T-helper 22 cell (primary cell): ENCODE measurements at places on chromosomes 7 and 10.

DNA sequence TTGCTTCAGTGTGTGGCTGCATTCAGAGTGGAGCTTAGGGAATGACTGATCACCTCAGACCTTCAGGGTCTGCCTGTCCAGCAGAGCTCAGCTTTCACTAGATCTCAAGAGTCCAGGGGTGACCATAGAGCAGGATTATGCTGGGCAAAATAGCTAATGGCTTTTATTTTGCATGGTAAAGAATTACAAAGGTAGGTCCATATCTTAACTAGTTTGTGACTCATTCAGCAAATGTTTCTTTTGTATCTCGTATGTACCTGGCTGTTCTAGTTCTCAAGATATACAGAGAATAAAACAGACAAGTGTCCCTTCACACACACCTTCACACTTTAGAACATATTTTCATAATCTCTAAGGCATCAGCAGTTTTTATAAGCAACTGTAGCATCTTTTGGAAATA, 180.5 kb downstream of the DYNC1I1 start:
- no peak for DNase-seq

DNA sequence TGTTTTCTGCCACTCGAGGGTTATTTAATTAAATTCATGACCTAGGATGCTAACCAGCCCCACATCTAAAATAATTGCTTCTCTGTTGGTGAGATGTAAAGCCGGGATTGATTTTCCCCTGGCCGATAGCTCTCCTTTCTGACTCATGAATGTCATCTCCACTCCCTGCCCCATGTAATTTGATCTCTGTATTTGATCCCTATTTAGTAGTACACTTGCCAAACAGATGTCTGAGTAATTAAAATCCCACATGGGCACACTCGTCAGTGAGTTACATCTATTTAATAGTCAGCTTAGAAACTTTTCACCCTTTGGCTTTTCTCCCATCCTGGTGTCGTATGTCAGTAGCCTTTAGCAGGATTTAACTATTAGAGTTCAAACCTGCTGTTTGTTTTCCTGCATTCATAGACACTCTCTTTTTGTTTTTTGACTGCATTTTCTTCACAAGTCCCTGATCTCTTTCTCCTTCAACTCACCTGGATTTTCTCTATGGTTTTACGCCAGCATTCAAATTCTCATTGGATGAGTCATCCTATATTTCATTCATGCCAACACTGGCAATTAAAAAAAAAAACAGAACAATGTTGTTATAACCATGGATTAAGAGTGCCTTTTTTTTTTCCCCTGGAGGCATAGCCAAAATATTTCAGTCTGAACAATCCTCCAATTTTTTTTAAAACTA, 82.7 kb downstream of the SPAG6 start:
- no peak for DNase-seq

GRCh38 chr7:121388950-121389349, 7.2 kb downstream of the FAM3C start:
- DNase-seq = no peak

DNA sequence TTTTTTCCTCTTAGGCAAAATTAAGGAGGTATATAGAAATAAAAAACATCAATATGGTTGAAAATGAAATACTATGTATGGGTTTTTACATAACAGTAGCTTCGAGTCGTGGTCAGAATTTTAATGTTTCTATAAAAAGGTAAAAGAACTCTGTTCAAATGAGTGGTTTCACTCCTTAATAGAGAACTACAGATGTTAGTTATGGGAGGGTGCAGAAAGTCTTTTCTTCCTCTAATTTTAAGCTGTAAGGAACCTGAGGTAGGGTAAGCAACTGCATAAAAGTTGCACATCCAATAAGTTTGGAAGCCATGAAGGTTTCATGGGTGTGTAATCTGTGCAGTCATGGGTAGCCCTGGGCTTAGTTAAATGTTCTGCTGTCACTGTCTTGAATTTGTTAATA, 141.3 kb downstream of the SUGCT start:
- no peak for DNase-seq

GRCh38 chr7:141198194-141198958, 124.5 kb downstream of the TMEM178B start:
- DNase-seq = no peak

- no peak for DNase-seq
Measured at GRCh38 chr10:68828833-68829232, 1.5 kb downstream of the STOX1 start.

GRCh38 chr10:116355341-116355740, 31.1 kb downstream of the CCDC172 start:
- no peak for DNase-seq

GRCh38 chr7:146355216-146355615, 238.6 kb downstream of the CNTNAP2 start:
- DNase-seq = no peak

- DNase-seq = no peak
Measured at GRCh38 chr10:106913348-106913747, 251.2 kb downstream of the SORCS1 start.

- no peak for DNase-seq
Measured at GRCh38 chr7:113084496-113085172, 2.0 kb downstream of the GPR85 start.

DNA sequence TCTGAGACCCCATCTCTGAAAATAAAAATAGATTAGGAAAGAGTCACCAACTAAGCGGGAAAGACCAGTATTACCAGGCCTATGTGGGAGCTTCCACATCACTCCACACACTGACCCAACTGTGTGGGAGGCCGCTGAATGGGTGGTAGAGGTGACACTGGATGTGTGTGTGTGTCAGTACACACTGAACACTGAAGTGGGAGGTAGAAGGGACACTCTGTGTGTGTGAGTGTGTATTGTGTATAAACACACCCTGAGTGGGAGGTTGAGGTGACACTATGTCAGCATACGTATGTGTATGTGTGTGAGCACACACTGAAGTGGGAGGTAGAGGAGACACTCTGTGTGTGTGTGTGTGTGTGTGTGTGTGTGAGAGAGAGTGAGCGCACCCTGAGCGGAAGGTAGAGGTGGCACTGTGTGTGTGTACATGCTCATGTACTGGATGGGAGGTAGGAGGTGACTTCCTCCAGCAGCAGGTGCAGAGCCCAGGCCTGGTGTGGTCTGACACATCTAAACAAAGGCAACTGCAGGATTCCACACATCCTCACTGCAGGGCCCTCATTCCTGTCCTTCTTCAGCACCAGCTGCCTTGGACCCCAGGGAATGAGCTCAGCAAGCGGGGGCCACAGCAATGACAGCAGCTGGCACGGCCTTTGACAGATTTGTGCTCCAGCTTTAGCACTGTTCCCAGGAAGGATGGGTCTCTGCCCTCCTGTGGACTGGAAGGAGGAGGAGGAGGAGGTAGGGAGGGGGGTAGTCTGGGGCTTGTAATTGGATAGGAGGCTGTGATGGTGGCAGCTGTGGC, 26.5 kb upstream of the RBM20 start:
- no peak for DNase-seq

DNA sequence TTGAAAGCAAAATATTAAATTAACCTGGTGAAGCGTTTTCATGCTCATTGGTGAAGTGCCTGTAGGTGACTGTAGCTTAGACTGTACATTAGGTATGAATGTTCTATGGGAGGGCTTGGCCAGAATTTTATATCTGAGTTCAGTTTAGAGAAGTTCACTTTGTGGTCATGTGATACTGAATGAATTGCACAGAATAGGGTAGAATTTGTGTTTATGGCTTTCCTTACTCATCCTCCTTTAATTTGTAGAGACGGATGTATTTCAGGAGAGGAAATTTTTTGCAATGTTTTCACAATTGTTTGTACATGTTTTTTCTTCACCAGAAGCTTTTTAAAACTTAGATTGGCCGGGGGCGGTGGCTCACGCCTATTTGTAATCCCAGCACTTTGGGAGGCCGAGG, 32.3 kb downstream of the REEP3 start:
- no peak for DNase-seq

- no peak for DNase-seq
Measured at GRCh38 chr10:108260383-108260906, 1095.9 kb upstream of the SORCS1 start.

DNA sequence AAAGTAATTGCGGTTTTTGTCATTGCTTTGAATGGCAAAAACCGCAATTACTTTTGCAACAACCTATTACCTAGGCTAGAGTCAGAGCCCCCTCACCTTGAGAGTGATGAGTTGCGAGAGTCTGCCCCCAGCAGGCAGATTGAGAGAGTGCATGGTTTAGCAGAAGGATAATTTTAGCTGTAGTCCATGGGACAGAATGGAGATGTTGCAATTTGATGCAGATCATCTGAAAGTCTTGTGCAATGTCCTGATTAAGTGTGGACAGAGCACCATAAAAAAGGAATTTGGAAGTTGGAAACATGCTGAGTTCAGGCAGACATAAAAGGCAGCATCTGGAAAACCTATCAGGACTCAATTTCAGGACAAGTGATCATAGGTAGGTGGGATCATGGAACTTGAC, 48.7 kb downstream of the GPR141 start:
- DNase-seq = no peak

DNA sequence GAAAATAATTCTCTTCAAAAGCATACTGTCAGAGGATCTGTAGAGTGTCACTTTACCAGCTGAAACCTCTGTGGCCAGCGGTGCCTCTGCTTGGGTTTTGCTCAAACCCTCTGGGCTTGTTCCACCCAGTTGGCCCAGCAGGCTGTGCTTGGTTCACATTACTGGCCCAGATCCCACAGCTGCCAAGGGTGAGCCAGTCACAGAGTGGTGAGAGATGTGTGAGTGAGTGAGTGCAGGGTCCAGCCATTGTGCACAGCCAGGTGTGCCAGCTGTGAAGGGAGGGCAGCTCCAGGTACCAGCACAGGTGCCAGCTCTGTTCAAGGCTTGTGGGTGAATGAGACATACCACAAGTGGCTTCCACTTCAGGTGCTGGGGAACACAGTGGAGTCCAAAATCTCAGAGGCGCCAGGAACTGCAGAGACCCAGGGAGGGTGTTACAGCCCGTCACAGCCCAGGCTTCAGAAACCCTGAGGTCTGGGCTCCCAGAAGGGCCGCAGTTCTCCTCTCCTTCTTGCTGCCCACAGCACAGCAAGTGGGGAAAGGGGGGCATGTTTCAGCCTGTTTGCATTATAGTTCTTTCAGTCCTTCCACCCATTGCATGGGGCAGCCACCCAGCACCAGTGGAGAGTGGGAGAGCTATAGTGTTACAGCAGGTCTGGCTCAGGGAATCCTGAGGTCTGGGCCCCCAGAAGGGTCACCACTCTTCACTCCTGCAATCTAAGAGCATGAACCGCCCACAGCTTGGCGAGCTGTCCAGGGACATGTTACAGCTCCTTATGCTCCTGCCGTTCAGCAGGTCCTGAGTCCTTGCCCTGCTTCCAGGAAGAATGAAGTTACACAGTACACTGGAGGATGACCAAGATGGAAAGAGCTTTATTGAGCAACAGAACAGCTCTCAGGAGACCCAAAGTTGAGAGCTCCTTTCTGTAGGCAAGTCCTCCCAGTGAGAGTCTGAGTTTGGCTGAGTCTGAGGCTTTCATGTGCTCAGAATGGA, 931.7 kb upstream of the SORCS1 start:
- DNase-seq = no peak

GRCh38 chr10:42952931-42953683, 123.8 kb upstream of the RET start:
- no peak for DNase-seq

DNA sequence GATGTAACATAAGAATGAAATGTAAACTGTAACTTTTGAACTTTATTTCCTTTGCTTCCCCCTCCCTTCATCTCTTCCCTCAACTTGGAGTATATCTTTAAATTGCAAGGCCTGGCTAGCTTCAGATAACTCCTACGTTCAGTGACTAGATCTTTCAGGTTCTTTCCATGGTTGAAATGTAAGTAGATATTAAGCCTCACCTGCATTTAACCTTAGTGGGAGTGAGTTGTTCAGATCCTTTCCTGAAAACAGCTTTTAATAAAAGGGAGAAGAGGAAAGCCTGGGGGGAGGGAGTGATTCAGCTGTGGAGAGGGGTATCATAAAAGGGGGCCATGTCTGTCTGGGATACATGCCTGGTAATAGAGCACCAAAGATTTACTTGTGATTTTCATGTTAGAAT, 19.0 kb upstream of the PRPS1L1 start:
- no peak for DNase-seq

- no peak for DNase-seq
Measured at GRCh38 chr7:16433568-16434122, 12.3 kb upstream of the CRPPA start.

- no peak for DNase-seq
Measured at GRCh38 chr10:77944519-77944918, 18.0 kb upstream of the DLG5 start.

- DNase-seq = no peak
Measured at GRCh38 chr10:100713049-100713858, 32.1 kb upstream of the PAX2 start.

DNA sequence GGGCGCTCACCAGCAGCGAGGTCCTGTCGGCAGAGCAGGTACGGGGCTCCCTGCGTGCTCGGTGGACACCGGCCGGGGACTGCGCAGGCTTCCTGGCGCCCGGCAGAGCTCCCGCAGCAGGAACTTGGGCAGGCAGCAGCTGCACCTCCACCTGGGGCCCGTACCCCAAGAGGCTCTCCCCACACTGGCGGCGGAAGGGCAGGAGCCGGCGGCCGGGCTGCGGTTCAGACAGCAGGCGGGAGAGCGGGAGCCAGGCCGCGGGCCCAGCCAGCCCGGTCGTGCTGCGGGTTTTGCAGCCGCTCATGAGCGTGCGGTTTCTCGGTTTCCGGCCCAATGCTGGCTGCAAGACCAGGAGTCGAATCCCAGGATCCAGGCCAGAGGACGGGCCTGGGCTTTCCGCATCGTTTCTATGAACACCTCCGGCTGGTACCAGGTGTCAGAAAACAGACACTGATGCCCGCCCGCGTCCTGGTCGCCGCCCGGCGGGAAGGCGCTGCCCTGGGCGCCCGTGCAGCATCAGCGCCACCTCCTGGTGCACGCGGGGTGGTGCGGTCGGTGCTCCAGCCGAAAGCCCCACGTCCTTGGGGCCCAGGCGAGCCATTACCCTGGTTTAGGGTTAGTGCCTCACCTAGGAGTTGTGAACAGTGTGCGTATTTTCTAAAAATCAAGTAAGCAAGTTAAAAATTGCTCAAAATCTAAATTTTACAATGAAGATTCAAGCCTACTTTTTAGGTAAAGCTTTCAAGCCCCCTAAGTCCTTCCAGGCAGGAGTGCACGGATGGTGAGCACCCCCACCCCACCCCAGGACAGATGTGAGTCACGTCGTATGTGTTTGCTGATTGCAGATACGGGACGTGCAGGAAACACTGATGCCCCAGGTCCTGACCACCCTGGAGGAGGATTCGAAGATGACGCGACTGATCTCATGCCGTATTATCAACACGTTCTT, 47.4 kb upstream of the PRKAR1B start:
- DNase-seq = peak; percentile 26

GRCh38 chr7:140238778-140239652, 62.2 kb upstream of the KDM7A start:
- no peak for DNase-seq

- no peak for DNase-seq
Measured at GRCh38 chr7:21076054-21076453, 289.4 kb upstream of the SP8 start.

- DNase-seq = no peak
Measured at GRCh38 chr7:106344861-106345260, 60.1 kb upstream of the NAMPT start.
